ENCODE measurements at places on chromosomes 1 and 21.

- no peak for DNase-seq
Observed at GRCh38 chr1:158838660-158839059, 7.5 kb downstream of the MNDA start.

DNA sequence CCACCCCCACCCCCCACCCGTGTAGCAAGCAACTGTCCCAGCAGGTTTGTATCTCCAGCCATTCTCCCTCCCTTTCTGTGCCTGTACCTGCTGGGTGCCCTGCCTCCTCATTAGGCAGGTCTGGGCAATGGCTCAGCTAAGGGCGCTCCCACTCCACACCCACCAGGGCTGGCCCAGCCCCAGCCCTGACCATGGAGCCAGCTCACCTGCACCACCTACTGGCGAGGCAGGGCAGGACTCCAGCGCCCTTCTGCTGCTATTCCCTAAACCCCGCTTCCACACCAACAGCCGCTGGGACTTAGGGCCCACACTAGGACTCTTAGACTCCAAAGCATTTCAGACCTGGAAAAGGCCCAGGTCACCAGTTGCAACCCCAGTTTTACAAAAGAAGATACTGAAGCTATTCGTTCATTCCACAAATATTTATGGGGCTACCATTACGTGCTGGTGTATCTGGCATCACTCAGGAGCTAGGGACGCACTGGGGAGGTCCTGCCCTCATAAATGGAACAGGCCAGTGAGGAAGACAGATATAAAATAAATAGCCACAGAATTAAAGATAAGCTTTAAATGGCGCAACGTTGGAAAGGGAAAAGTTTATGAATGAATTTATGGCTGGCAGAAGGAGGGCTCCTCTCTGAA lies 24.0 kb downstream of the PGLYRP3 start:
- peak; percentile 36 for DNase-seq

DNA sequence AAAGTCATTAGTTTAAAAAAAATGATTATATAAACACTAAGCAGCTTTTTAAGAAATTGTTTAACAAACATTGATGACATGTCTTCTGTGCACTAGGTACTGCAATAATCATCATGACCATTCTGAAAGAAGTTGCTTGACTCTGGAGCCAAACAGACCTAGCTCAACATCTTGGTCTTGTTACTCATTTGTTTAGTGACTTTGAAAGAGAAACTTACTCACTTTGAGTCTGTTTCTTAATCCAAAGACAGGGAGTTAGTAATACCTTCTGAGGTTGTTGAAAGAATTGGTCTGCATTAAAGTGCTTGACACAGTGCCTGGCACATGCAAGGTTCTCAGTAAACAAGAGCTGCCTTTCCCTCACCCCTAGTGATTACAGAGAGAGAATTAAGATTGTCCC lies 84.4 kb downstream of the SGIP1 start:
- peak; percentile 23 for DNase-seq

GRCh38 chr1:151356696-151357095 lies 9.6 kb upstream of the RFX5 start:
- DNase-seq: no peak

GRCh38 chr1:36198641-36199040 lies 25.6 kb upstream of the THRAP3 start:
- no peak for DNase-seq

DNA sequence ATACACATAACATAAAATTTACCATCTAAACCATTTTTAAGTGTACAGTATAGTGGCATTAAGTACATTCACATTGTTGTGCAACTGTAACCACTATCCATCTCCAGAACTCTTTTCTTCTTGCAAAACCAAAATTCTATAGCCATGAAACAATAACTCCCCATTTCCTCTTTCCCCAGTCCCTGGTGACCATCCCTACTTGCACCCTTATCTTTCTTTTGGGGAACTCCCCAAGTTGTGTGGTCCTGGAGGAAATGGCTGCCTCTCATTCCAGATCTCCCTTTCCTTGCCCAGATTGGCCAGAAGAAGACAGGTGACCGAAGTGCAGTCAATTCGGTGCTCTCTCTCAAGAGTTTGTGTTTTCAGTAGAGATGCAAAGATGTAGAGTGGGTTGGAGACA lies 389.6 kb upstream of the C1orf87 start:
- no peak for DNase-seq

DNA sequence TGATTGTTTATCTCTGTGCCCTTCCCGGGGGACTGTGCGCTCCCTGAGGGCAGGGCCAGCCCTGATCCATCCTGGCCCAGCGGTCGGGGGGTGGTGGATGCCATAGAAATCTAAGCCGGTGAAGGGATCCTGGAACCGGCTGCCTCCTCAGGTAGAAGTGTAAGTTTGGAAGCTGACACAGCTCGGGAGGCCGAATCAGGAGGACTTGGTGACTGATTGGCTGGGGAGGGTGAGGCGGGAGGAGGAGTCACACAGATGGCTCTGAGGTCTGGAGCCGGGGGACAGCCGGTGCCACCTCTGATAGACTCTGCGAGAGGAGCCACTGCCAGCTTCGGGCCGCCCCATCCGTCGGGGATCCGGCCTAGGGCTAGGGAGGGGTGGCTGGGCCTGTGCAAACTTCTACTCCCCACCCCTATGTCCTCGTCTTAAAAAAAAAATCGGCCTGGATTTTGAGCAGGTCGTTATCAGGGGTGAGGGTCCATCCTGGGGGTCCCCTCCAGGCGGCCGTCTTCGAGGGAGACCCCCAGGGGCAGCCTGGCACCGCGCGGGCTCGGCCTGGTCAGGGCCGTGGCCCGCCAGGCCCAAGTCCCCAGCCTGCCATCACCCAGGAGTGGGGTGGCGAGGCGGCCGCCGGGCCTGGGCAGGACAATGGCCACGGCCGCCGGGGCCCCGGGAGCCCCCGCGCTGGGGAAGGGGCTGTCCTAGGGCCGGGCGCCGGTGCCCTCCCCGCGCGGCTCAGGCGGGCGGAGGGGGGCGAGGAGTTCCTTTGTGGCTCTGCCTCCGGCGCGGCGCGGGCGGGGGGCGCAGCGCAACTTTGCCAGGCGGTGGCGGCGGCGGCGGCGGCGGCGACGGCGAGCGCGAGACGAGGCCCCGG lies 708 bp upstream of the ZNF362 start:
- peak; percentile 48 for DNase-seq

DNA sequence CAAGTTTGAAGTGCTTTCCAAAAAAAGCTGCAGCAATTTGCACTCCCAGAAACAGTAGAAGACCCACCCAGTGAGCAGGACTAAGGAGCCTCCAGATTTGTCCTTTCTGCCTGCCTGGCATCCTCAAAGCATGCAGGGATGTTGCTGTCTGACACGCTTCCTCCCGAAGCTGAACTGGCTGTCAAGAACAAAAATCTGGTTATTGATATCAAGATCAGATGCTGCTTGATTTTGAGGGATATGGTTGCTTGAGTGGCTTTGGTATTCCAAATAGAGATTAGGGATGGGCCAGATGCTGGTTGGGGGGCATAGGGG lies 143.3 kb downstream of the MRPS6 start:
- no peak for DNase-seq

DNA sequence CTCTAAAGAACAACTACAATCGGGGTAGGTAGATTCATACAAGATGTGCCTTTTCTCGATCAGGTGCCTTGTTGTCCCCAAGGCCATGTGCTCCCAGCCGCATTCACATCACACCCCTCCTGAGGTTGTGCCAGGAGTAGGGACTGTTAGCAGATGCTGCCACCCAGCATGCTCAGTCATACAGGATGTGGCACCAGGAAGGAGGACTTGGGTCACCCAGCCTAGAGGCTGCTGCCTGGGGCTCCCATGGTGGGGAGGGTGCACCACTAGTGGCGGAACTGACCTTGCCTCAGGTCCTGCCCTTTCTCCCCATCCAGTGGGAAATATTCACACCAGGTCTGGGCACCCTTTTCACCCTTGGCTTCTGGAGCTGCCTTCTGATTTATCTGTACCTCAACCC lies 8.3 kb downstream of the TEX35 start:
- no peak for DNase-seq

GRCh38 chr1:198934901-198935305 lies 296.1 kb downstream of the PTPRC start:
- DNase-seq: peak; percentile 76

DNA sequence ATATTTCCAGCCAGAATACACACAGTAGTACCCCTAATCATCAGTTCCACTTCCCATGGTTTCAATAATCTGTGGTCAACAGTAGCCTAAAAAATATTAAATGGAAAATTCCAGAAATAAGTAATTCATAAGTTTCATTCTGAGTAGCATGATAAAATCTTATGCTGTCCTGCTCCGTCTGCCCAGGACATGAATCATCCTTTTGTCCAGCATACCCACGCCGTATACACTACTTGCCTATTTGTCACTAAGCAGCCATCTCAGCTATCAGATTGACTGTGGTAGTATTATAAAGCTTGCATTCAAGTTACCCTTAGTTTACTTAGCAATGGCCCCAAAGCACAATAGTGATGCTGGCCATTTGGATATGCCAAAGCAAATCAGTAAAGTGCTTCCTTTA lies 118.7 kb downstream of the SLC5A9 start:
- DNase-seq: no peak

- no peak for DNase-seq
Observed at GRCh38 chr21:33496345-33496744, 4.8 kb upstream of the DNAJC28 start.

GRCh38 chr1:59237900-59238299 lies 59.0 kb upstream of the FGGY start:
- DNase-seq: no peak

DNA sequence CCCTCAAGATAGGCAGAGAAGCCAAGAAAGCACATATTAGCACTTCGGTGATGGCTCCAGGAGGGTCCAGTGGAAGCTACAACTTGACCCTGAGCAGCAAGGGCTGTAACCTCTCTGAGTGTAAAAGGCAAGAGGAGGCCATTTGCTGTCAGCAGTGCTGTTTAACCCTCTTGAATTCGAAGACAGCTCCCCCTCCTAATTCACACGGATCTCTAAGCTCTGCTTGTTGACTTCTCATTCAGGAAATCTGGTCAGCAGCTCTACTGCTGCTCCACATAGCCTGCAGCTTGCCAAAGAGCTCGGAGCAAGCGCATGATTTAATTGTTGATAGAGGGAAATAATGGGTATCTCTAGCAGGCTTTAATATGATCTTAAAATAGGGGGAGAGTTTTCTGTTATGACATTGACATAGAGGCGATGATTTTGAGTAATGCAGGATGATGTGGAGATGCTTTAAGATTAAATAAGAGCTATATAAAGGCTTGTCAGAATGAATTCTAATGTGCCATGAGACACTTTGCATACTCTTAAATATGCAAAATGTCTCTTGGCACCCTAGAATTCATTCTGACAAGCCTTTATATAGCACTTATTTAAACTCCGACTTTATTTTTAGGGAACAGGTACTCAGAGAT lies 79.4 kb upstream of the USH2A start:
- no peak for DNase-seq

GRCh38 chr1:184664661-184665060 lies 90.0 kb downstream of the EDEM3 start:
- no peak for DNase-seq

- DNase-seq: no peak
Observed at GRCh38 chr1:7755448-7755847, 15.6 kb upstream of the VAMP3 start.

DNA sequence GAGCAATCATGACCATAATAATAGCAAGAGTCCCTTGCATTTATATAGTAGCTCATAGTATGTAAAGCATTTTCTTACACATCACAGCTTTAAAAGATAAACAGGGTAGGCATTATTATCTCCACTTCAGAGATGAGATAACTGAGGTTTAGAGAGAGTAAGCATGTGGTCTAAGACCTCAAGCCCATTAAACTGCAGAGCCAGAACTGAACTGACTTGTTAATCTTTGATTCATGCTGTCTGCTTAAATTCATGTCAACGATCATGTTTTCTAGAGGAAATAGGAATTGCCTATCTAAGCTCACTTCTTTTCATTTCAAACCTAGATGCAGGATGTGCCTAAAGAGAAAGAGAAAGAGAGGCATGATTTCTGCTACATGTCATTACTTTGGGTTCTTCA lies 524.8 kb downstream of the PTPRC start:
- peak; percentile 6 for DNase-seq

GRCh38 chr1:167401260-167401873 lies 117.0 kb downstream of the CD247 start:
- DNase-seq: peak; percentile 56

DNA sequence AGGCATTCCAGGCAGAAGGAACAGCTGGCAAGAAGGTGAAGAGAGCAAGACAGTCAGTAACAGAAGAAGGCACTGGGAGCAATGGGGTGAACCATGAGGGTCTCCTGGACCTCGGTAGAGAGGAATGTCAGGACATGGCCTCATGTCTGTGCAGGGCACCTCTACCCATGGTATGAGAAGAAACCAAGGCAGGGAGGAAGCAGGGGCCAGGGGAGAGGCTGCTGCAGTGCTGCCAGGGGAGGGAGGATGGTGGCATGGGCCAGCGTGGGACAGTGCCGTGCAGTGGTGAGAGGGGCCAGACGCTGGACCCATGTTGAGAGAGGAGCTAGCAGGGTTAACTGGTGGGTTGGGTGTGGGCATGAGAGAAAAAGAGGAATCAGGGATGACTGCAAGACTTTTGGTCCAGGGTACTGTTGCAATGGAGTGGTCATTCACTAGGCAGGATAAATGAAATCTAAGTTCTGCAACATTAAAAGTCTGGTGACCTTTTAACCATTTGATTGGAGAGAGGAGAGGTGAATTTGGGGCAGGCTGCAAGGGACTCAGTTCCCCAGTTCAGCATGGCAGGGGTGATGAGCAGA lies 577.6 kb downstream of the MATN1 start:
- no peak for DNase-seq

DNA sequence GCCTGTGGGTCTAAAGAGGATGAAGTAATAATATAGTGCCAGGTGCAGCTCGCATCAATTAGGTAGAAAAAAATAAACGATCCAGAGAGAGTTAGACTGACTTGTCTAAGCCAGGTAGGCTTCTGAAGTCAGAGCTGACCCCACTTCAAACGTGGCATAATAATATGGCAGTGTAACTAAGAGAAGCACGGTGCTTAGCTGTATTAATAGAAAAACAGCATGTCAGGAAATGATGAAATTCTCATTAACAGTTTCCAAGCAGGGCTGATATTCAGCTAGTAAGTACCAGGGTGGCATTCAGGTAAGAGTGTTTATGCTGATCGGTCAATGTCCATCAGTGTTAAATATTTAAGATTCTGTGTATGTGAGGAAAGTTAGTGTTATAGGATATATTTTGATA lies 145.8 kb upstream of the SAMSN1 start:
- DNase-seq: no peak

DNA sequence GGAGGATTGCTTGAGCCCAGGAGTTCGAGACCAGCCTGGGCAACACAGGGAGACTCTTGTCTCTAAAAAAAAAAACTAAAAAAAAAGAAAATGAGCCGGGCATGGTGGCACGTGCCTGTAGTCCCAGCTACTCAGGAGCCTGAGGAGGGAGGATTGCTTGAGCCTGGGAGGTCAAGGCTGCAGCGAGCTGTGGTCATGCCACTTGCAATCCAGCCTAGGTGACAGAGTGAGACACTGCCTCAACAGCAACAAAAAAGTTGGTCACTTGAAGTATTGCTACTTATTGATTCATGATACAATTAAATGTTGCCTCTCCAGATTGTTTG lies 57.9 kb upstream of the CXADR start:
- no peak for DNase-seq

GRCh38 chr1:48229317-48229716 lies 6.8 kb downstream of the SLC5A9 start:
- no peak for DNase-seq

GRCh38 chr1:3453203-3453761 lies 1.2 kb upstream of the ARHGEF16 start:
- peak; percentile 71 for DNase-seq

Data from activated CD4-positive, alpha-beta T cell treated with anti-CD3 and anti-CD28 coated beads, Interleukin-2, Interleukin-4, amounts not matched to agents 100 ng/mL and 50 ng/mL, durations not matched to agents 16 hours and 8 hours (primary cell).